AML-193 (cell line): ENCODE measurements at places on chromosomes 12 and 14.
A peak's percentile ranks its signal among the peaks of the same experiment; 100 is the strongest.

DNA sequence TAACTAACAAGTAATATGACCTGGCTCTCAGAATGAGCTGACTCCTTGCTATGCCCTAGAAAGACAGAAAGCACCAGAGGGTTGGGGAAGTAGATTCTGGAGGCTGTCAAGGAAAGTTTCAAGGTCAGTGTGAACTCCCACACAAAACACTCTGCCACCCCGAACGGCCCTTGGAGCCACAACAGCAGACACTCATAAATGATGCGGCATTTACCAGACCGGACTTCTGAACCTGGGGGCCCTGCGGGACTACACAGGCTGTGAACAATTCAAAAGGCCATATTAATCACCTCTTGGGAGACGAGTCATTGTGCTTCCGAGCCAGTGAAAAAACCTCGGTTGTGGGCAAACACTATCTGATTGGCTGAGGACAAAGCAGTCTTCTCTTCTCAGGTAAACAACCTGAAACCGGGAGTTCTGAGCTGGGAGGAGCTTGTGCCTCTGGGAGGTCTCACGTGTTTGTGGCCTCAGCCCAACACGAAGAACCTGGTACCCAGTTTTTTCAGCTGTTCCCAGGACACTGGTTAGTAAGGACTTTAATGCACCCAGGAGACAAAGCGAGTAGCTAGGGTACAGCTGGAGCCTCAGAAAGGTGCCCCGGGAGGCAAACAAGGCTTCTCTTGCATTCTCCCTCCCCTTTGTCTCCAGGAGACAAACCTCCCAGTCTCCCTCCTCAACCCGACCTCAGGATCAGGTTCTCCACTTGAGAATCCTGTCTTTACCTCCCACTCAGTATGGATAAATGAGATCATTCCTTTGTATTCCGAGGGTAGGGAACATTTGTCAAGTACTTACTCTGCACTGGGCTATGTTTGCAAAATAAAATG, 35.3 kb downstream of the VWF start:
- DNase-seq, result no peak

DNA sequence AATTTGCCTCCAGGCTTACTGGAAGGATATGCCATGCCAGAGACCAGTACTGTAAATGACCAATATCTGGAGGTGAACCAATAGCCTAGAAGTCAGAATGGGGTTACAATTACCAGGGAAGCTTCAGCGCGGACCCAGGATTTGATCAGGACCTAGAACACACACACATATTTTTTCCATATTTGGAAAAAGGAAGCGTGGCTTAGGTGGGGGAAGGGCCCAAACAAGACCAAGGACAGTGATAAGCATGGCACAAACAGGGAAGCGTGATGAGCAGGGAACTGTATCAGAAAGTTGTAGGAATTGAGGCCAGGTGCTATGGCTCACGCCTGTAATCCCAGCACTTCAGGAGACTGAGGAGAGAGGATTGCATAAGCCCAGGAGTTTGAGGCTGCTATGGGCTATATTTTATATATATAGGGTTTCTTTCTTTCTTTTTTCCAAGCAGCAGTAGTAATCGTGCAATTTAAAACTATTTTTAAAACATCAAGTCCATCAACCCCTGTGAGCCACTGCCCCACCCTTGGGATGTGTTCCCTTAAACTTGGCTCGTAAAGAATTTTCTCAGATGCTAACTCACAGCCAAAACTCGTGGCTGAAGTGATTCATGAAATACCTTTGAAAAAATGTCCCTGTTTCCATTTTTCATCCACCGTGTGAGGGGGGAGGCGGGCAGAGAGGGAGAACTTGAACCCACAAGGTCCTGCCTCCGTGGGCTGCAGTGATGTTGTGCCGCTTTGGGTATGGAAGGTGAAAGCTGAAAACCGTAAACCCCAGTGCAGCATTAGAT, 16.7 kb downstream of the HRK start:
- no peak for DNase-seq

- DNase-seq, result peak; percentile 52
These were observed 38.2 kb upstream of the FBLN5 start for GRCh38 chr14:91985521-91986255.

GRCh38 chr12:674272-674781, 11.1 kb upstream of the NINJ2 start:
- DNase-seq, result peak; percentile 70
